NCI-H774 (cell line): ENCODE measurements at places on chromosomes 12 and 14.

DNA sequence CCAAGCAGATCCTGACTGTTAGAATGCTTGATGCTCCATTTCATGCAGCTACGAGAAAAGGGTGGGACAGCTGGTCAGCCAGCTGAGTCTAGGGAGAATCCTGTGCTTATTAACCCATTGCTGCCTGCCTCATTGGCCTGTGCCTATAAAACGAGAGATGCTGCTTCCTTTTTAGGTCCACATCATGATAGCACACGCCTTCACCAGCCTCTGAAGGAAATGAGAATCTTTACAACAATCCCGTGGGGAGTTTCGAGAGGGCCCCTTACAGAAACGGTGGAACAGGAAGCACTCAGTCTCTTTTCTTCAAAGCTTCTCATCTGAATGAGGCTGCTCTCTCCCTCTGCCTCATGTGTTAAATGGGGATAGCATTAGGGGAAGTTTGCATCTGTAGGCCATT, 147.3 kb upstream of the RFLNA start:
- no peak for DNase-seq

DNA sequence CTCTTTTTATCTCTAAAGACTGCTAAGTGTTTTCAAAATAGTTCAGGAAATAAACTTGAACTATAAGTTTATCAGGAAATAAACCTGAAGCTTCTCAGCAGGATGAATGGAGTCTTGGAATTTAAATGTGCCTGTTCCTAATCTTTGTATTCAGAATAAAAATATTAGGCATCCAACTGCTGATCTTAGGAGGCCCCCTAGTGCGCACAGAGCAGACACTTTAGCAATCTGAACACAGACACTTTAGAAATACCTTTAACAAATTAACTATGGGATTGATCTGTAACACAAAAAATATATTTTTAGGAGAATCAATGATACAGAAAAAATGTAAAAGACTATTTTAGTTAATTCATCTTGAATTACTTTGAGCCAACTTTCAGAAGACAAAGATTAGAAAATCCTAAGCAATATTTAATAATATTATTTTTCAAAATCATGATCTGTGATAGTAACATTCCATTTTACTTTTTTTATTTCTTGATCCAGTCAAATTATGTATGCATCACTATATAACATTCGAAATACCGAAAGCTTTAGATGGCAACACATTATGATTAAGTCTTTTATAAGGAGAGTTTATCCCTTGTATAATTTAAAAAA, 80.9 kb downstream of the SLC41A2 start:
- no peak for DNase-seq

GRCh38 chr12:46677749-46678148, 148.0 kb downstream of the SLC38A4 start:
- DNase-seq = peak; percentile 25

DNA sequence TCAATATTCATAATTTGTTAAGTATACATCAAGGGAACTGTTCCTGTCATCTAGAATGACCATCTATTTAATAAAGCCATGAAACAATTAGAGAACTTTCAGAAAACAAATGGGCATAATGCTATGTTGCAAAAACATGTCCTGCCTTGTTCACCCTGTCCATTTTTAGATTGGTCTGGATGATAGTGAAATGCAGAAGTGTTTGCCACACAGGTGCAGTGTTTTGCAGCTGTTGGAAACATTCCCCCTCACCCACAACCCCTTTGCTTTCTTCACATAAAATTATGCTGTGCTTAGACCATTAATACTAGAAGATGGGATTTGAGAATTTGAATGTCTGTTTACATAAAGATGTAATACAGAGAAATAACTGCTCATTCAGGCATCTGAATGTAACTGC, 36.5 kb downstream of the LEMD3 start:
- DNase-seq = no peak

DNA sequence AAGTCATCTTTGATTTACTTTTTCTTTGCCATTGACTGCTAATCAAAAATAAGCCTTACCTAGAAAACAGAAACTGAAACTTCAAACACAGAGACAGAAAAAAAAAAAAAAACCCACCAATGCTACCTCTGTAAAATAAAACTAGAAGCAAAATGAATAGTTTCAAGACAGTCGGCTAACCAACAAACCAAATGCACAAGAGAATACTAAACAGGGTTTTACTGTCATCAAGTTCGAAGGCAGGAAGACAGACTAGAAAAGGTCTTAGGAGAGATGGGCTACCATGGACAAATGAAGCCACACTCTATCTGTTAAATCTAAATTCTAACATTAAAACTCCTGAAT, 59.5 kb downstream of the SEL1L start:
- no peak for DNase-seq

GRCh38 chr14:95066427-95066986, 90.8 kb downstream of the DICER1 start:
- no peak for DNase-seq

DNA sequence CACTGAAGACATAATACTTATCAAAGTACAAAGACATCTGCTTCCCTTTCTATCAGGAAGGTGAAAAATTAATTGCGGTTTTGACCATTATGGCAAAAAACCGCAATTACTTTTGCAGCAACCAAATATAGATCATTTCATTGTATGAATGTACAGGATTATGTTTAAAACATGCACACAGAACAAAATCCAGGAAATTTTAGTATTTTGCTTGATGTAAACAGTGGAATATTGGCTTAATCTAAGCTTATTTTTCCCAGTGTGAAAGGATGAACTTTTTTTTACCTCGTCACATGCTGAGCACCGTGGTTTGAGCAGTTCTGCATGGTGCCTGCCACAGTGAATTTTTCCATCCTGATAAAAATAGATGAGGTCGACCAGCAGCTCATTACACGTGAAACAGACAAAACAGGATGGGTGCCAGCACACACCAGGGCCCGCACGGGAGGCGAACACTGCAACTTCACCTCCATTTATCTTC, 121.2 kb downstream of the PRICKLE1 start:
- no peak for DNase-seq

- no peak for DNase-seq
These were observed 233.3 kb upstream of the KRR1 start for GRCh38 chr12:75744607-75745256.

- peak; percentile 43 for DNase-seq
These were observed 668 bp downstream of the APPL2 start for GRCh38 chr12:105235281-105235731.

DNA sequence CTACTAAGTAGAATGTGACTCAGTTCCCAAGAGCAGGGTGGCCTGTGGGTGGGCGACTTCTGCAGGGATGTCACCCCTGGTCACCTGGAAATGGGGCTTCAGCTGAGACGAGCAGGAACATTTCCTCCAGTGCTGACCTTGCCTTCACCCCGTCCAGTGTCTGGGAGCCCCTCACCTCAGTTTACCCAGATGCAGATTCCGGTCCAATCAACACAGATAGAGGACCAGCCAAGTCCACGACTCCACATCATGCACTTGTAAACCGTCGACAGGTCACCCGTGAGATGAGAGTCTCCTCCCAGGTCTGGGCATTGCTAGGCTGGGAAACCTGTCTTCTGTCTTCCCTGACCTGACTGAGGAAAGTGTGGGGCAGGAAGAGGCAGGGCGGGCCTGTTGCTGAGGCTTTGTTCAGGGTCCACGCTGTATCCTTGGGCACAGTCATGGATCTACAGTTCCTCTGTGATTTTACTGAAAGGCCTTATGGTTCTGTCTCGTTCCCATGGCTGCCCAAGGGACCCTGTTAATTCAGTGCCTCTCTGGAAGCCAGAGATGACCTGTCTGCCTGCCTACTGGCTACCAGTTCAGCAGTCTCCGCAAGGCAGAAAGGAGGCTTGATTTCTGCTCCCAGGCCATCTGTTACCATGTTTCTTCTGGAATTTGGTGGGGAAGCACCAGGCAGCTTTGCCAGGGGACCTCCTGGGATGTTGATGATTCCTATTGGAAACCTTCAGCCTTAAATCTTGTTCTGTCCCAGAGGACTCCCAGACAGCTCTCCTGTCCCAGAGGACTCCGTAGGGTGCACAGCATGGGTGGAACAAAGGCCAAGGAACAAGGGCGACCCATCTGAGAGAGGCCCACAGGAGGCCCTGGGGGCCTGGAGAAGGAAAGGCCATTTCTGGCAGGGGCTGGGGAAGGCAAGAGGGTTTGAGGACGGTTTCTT, 288.5 kb upstream of the RTL1 start:
- DNase-seq = no peak

- no peak for DNase-seq
These were observed 195.1 kb upstream of the CAND1 start for GRCh38 chr12:67074072-67074471.

DNA sequence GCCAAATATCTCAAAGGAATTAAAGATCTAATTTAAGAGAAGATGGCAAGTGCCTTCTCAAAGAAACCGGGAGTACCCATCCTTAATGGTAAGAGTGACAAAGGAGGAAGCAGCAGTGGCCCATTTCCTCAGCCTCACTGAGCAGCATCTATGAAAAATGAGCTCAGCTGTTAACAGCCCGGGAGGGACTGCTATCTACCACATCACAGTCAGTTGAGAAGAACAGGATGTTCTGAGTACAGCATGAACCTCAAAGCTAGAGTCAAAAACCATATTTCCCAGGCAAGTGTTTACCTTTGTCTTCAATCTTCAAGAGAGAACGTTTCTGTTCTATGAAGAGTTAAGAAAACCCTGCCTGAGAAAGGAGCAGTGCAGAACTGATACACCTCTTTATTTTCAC, 115.0 kb downstream of the BTG1 start:
- DNase-seq = no peak

GRCh38 chr12:110717037-110717436, 25.7 kb downstream of the PPP1CC start:
- no peak for DNase-seq

DNA sequence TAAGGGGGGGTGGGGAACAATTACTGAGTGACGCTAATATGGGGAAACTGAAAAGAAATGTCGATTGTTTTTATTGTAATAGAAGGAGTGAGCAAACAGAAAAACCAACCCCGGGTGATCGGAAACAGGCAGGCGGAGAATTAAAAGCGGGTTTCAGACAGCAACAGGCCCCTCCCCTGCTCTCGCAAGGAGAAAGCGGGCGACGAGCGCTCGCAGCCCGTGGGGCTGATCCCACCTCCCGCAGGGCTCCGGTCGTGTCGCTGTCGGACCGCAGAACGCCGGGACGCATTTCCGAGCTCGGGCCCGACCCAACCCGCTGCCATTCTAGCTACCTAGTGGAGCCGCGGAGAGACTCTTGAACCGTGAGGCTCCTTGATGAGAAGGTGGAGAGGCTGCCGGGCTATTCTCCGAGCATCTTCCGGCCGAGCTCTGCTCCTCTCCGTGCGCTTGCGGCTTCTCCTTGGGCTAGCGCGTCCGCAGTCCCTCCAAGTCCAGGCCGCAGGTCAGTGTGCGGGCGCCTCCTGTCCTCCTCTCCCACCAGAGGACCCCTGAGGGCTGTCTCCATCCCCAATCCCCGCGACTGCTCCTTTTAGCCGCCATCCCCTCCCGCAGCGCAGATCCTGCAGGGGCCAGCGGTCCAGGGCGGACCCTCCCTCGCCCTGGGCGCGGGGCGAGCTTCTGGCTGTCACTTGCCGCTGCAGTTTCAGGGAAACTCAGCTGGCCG, 4.1 kb upstream of the PAX9 start:
- DNase-seq = peak; percentile 21

DNA sequence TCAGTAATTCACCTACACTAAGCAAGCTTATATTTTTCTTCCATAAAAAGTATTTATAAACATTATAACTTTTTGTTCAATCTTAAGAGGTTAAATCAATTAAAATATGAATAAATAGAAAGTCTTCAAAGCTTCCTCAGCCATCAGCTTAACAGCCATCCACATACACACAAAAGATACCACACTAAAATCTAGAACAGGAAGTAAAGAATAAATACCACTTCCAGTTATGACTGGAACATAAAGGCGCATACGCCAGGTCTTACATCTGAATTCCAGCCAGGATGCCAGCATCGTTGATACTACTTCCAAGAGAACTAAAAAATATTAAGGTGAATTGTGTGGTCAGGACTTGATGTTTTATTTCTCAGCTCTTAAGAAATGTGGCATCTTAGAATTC, 17.0 kb downstream of the SIX1 start:
- DNase-seq = no peak

DNA sequence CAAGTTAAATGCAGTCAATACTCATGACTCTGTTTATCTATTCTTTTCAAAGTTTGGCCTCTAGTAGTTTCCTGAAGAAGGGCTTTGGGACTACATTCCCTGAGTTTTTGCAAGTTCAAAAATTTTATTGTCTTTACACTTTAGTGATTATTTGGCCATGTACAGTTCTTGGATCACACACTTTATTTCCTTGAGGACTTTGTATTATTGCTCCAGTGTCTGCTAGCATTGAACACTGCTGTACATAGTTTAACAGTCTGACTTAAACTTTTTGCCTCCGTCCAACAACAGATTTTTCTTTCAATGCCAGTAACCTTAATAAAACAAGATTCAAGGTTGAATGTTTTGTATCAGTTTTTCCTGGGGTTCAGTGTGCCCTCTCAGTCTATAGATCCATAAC, 132.3 kb downstream of the DERA start:
- no peak for DNase-seq

DNA sequence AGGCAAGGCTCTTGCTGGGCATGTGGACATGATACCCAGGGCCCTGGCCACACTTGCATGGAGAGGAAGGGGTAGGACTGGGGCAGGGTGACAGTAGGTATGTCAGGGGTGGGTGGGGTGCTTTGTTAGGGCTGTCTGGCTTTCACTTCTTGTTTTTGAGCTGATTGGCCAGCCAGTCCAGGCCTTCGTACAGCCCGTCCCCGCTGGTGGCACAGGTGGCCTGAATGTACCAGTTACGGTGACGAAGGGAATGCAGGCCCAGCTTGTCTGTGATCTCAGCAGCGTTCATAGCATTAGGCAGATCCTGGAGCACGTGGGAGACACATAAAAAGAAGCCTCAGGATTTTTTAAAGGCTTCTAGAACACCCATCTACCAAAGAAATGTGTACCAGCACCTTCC, 13.5 kb upstream of the FKBP11 start:
- no peak for DNase-seq

DNA sequence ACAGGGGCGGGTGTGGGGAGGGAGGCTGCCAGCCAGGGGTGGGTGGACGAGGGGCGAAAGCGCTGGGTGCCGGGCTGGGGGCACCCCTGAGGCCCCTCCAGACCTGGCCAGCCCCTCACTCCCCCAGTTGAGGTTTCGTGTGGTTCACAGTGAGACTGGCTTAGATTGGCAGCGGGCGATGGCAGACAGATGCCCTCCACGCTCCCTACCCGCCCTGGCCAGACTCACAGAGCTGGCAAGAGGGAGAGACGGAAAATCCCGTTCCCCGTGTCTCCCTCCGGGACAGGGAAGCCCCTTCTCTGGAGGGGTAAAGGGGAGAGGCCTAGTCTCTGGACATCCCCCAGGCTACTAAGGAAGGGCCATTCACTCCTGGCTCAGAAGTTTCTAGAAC, 33.2 kb upstream of the VPS37B start:
- DNase-seq = no peak
